Lower leg skin (tissue), 4 donors: ENCODE measurements at places on chromosomes 1 and 21.

GRCh38 chr1:117575586-117576225, 30.1 kb upstream of the TENT5C start:
- peak; percentile 45 for DNase-seq

GRCh38 chr1:215095524-215095923, 13.0 kb downstream of the KCNK2 start:
- DNase-seq, result no peak

GRCh38 chr1:58774027-58774426, 9.8 kb downstream of the JUN start:
- no peak for DNase-seq

- no peak for DNase-seq
Observed at GRCh38 chr1:220544901-220545303, 17.0 kb downstream of the MARK1 start.

DNA sequence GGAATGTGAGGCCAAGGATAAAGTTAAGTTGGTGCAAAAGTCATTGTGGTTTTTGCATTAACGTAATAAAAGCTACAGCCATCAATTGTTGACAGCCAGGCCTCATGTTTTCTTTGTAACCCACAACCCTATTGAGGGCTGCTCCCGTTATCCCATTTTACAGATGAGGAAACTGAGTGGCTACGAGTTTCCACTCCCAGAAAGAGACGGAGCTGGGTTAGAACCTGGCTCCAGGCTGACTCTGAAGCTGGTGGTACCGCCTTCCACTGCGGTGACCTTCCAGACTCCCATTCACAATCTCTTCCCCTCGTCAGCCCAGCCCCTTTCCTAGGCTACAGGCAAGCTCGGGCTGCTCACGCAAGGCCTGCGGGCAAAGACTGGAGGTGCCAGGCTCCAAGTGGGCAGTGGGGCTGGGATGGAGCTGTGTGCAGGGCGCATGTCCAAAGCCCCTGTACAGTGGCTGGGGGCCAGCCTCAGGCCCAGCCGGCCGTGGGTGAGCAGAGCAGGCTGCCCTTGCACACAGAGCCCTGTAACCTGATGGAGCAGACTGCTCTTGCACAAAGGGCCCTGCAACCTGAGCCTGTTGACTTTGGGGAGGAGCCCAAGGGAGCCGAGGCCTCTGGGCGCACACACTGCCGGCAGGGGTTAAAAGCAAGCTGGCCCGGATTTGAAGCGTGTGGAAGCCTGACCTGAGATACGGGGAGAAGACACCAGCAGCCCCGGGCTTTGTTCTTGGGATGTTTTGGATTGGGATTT, 97.4 kb upstream of the TMPRSS2 start:
- no peak for DNase-seq

- DNase-seq, result no peak
Observed at GRCh38 chr1:181089017-181089675, 646 bp downstream of the IER5 start.

DNA sequence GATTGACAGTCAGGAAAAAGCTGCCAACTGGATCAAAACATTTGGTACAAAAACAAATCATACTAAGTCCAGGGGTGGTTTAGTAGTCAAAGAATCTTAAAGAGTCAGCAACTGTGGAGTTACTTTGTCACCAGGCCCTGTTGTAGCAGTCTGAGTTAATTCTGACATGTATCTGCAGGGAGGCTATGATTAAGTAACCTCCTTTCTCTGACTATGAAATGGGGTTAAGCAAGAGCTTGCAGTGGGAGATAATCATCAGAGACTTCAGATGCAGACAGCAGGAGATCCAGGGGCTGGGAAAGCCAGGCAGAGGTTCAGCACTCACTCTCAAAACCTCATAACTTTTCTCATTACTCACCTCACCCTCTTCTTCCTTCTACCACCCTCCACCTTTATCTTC, 99.2 kb upstream of the BTG3 start:
- DNase-seq, result no peak

- no peak for DNase-seq
Observed at GRCh38 chr1:64514197-64514765, 44.4 kb downstream of the CACHD1 start.

DNA sequence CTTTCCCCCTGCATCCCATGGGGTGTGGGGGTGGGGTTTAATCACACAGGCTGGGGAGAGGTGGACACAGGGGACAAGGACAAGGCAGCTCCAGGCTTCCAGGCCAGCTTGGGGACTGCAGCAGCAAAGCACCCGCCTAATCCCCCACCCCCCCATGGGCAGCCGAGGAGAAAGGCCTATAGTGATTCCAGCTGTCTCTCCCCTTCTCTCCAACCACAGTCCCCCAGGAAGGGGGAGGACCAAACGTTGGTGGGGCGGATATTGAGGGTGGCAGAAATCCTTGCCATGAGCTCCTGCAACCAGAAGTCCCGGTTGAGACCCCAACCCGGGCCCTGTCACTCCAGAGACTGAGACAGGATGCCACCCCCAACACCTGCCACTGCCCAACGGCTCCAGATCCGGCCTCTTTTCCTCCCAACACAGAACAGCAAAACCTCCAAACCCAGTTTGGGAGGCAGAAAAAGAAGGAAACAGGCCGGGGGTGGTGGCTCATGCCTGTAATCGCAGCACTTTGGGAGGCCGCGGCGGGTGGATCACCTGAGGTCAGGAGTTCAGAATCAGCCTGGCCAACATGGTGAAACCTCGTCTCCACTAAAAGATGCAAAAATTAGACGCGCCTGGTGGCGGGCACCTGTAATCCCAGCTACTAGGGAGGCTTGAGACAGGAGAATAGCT, 1.7 kb downstream of the EPHA2 start:
- DNase-seq, result no peak

DNA sequence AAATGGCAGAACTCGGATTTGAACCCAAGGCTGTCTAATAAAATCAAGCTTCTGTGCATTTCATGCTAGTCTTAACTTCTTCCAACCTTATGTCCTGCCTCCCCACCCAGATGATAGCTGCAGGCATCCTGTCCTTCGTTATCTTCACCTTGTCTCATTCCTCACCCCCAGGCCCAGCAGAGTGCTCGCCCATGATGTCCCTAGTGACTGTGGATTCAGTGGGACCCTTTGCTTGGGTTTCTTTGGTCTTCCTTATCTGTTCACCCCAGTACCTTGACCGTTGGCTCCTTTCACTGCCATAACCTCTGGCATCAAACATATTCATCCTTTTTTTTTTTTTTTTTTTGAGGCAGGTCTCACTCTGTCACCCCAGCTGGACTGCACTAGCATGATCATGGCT, 5.6 kb upstream of the BSDC1 start:
- no peak for DNase-seq

DNA sequence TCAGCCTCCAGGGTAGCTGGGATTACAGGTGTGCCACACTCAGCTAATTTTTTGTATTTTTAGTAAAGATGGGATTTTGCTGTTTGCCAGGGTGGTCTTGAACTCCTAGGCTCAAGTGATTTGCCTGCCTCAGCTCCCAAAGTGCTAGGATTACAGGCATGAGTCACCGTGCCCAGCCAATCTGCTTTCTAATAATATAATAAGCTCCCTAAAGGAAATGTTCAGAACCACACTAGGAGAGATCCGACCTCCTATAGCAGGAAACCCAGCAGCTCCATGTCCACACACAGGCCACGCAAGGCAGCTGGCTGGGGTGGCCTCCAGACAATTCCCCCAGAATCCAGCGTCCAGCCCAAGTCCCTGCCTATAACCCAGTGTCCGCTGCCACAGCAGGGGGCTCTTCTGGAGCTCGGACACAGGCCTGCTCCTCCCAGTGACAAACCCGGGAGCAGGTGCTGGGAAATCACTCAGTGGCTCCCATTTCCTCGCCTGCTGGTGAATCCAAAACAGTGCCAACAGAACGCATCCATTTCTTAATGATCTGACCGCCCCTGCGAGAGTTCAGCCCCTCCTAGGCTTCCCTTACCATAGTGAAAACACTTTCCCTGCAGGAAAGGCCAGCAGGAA, 7.5 kb downstream of the RIPK4 start:
- DNase-seq, result no peak
